Glutamatergic neuron (in vitro differentiated cells): ENCODE measurements at places on chromosomes 7 and 10. TPM values are rescaled to one million over a fixed set of nuclear protein-coding genes. Genes with fewer than 3 reads are reported as not detected.
A peak's percentile ranks its signal among the peaks of the same experiment; 100 is the strongest.

- H3K36me3 ChIP-seq: peaks cover 4% of the 10 kb centered on the region
- no peak for DNase-seq
These were observed 54.4 kb downstream of the ZNF503 start for GRCh38 chr10:75347186-75347585.

The HMX2 gene
- not detected for total RNA-seq

GRCh38 chr7:132508724-132509353 is 67.4 kb downstream of the PLXNA4 start:
- peaks cover 4% of the 10 kb centered on the region for H3K27me3 ChIP-seq
- H3K4me3 ChIP-seq: no peak overlapping the region
- peak; percentile 35 for DNase-seq
- H3K36me3 ChIP-seq: peaks cover 4% of the 10 kb centered on the region

DNA sequence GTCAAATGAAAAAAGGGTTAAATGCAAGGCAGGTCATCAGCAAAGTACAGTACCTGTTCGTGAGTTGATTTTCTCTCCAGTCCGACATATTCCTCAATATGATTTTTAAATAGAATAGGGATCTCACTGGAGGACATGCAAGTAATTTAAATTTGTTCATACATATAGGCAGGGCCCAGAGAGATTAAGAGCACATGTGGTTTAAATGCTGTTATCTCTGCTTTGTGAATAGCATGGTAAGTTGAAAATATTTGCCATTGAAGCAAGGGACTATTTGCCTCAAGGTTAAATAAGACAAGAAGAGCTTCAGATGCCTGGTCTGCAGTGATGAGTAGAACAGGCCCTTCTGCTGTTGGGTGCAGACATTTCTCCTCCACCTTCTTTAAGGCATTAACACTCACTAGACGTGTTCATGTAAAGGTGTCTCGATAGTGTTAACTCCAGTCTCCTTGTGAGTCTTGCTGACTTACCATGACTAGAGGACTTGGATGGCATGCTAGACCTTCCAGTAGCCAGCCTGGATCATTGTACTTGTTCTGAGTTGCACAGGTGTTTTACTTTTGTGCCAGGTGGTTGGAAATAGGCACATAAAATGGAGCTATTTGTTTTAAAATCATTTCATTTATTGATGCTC is 15.6 kb upstream of the AKR1C3 start:
- no peaks in the 10 kb centered on the region for H3K36me3 ChIP-seq
- no peak overlapping the region for H3K27ac ChIP-seq
- H3K4me3 ChIP-seq: no peak overlapping the region
- no peak for DNase-seq

The NT5C3A gene
- 35.9 TPM for total RNA-seq

DNA sequence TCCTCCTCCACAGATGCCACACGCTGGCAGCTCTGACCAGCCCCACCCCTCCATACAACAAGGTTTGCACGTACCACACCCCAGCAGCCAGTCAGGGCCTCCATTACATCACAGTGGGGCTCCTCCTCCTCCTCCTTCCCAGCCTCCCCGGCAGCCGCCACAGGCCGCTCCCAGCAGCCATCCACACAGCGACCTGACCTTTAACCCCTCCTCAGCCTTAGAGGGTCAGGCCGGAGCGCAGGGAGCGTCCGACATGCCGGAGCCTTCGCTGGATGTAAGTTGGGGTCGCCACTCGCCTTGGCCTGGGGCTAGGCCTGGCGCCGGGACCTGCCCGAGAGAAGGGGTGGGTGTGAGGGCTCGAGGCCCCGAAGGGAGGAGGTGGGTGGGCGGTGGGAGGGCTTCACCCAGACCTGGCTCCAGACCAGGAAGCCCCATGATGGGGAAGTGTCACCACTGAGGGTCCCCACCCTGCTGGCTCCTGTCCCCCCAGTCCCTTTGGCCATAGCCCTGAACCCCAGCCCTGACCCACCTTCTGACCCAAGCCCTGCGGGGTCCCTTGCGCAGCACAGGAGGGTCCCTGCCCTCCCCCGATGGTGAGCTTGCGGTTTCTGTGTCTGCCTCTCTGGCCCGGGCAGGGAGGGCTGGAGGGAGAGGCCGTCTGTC is 36.2 kb upstream of the PPIF start:
- peaks cover 30% of the 10 kb centered on the region for H3K27me3 ChIP-seq
- peak; percentile 27 for DNase-seq
- peak overlapping the region; percentile 16 for H3K4me3 ChIP-seq
- peaks cover 10% of the 10 kb centered on the region for H3K36me3 ChIP-seq
- peaks cover 28% of the 10 kb centered on the region for H3K4me1 ChIP-seq

- DNase-seq: no peak
- H3K36me3 ChIP-seq: no peaks in the 10 kb centered on the region
- H3K4me1 ChIP-seq: peaks cover 5% of the 10 kb centered on the region
- no peak overlapping the region for H3K4me3 ChIP-seq
- H3K27me3 ChIP-seq: peaks cover 9% of the 10 kb centered on the region
These were observed 349.9 kb downstream of the KCNMA1 start for GRCh38 chr10:77287647-77288120.

DNA sequence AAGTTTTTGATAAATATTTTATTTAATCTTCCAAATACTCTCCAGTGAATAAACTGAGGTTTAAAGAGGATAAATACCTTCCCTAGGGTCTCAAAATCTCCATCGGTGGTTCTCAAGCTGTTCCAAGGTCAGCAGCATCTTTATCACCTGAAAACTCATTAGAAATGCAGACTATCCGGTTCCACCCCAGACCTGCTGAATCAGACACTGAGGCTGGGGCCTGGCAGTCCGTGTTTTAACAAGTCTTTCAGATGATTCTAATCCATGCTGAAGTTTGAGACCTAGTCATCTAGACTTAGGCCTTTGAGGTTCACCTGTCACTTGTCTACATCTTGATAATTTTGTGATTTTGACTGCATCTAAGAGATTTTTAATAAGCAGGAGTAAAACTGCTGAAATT is 37.5 kb downstream of the PLEKHA8 start:
- H3K4me1 ChIP-seq: no peaks in the 10 kb centered on the region
- H3K27ac ChIP-seq: no peak overlapping the region
- DNase-seq: no peak
- H3K36me3 ChIP-seq: no peaks in the 10 kb centered on the region
- H3K4me3 ChIP-seq: no peak overlapping the region

GRCh38 chr7:74473116-74473515 is 19.4 kb downstream of the GTF2IRD1 start:
- no peaks in the 10 kb centered on the region for H3K36me3 ChIP-seq
- H3K27ac ChIP-seq: no peak overlapping the region
- H3K27me3 ChIP-seq: no peaks in the 10 kb centered on the region

GRCh38 chr10:110460111-110460809 is 37.4 kb upstream of the DUSP5 start:
- no peak overlapping the region for H3K4me3 ChIP-seq
- DNase-seq: peak; percentile 27
- H3K27ac ChIP-seq: no peak overlapping the region

GRCh38 chr7:24755541-24756407 is 1.5 kb downstream of the GSDME start:
- peaks cover 4% of the 10 kb centered on the region for H3K4me1 ChIP-seq
- peak overlapping the region; percentile 90 for H3K4me3 ChIP-seq
- no peaks in the 10 kb centered on the region for H3K36me3 ChIP-seq
- DNase-seq: no peak
- no peak overlapping the region for H3K27ac ChIP-seq

The H2BK1 gene
- not detected for total RNA-seq

DNA sequence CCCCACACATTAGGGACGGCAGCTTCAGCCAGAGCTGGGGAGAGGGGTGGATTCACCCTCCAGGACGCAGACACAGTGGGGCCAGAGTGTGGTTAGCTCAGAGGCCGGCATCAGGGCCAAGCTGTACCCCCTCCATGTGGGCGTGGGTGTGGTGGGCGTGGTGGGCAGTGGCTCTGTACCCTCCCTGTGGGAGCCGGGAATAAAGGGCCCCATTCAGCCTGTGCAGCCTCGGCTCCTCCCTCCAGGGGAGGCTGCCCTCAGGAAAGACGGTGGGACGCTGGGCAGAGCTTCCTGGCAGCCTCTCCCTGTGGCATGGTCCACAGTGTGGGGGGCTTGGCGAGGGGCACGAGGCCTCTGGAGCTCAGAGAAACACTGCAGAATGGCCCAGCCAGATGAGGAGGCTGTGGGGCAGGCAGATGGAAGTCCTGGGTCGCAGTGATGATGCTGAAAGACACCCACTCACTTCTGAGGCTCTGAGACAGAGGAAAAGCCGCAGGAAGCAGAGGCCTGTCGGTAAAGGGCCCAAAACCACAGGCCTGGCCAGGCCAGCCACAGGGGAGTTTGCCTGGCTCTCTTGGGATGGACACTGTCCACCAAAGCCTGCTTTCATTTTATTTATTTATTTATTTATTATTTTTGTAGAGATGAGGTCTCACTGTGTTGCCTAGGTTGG is 108.0 kb downstream of the SH3PXD2A start:
- H3K4me1 ChIP-seq: peaks cover 4% of the 10 kb centered on the region
- no peak overlapping the region for H3K27ac ChIP-seq
- peaks cover 3% of the 10 kb centered on the region for H3K27me3 ChIP-seq
- no peak overlapping the region for H3K4me3 ChIP-seq

The ASZ1 gene
- not detected for total RNA-seq

DNA sequence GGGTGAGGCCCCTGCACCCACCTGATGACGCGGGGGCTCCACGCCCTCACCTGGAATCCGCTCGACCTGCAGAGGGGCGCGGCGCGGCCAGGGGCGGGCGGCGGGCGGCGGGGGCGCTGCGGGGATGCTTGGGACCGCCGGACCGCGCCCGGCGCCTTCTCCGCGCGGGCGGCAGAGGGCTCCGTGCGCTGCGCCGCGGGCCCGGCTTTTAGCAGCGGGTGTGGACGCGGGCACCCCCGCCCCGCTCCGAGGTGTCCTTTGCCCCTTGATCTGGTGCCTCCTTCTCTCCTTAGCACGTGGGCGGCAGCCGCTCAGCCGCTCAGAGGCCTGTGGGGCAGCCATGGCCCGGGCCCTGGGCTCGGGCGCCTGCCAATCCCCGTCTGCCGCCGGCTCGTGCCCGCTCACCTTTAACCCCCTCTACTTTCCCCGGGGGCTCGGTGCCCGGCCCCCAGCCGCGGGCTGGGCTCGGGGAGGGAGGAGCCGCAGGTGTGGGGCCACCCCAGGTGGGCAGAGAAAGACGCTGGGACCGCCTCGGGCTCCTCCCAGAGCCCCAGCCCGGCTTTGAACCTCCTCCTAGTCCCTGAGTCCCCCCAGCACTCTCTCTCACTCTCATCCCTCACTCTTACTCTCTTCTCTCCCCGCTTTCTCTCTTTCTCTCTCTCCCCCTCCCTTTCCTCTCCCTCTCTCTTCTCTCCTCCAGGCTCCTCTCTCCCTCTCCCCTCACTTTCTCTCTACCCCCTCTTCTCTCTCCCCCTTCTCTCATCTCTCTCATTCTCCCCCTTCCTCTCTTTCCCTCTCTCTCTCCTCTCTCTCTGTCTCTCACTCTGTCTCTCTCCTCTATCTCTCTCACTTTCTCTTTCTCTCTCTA is 19.7 kb upstream of the VPS37D start:
- peak; percentile 34 for DNase-seq
- peak overlapping the region; percentile 74 for H3K4me3 ChIP-seq
- H3K27me3 ChIP-seq: peaks cover 24% of the 10 kb centered on the region
- no peak overlapping the region for H3K27ac ChIP-seq
- no peaks in the 10 kb centered on the region for H3K4me1 ChIP-seq
- no peaks in the 10 kb centered on the region for H3K36me3 ChIP-seq

DNA sequence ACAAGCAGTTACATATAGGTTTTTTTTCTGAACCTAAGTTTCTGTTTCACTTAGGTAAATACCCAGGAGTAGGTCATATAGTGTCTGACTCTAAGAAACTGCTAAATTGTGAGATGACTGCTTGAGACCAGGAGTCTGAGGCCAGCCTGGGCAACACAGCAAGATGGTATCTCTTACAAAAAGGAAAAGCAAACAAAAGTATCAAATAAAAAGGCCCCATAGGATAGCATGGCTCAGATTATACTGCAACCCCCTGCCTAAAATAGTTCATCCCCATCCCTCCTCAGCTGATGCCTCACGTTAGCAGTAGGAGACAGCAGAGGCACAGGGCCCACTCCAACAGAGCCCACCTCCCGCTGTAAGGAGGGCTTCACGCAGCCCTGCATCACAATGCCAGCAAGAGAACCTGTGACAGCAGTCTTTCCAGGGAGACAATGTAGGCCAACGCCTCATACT is 90.3 kb downstream of the SRPK2 start:
- no peak overlapping the region for H3K4me3 ChIP-seq
- no peak overlapping the region for H3K27ac ChIP-seq
- H3K4me1 ChIP-seq: peaks cover 5% of the 10 kb centered on the region
- H3K27me3 ChIP-seq: peaks cover 2% of the 10 kb centered on the region
- H3K36me3 ChIP-seq: no peaks in the 10 kb centered on the region
- no peak for DNase-seq

- DNase-seq: no peak
- H3K36me3 ChIP-seq: no peaks in the 10 kb centered on the region
- peaks cover 4% of the 10 kb centered on the region for H3K4me1 ChIP-seq
- H3K27ac ChIP-seq: no peak overlapping the region
These were observed 234.2 kb upstream of the LRRN3 start for GRCh38 chr7:110856704-110857103.

- no peak overlapping the region for H3K27ac ChIP-seq
- no peaks in the 10 kb centered on the region for H3K36me3 ChIP-seq
- no peak overlapping the region for H3K4me3 ChIP-seq
- no peak for DNase-seq
These were observed 6.5 kb downstream of the MDH2 start for GRCh38 chr7:76054123-76055120.
